PC-3 (cell line): ENCODE measurements at places on chromosomes 7 and 10. TPM values are rescaled to one million over a fixed set of nuclear protein-coding genes. Genes with fewer than 3 reads are reported as not detected.

STEAP1 gene
- total RNA-seq = 15.7 and 21.2 TPM in 2 replicates

ANKRD30A gene
- total RNA-seq = 0.12 and 0.15 TPM in 2 replicates

ITPRID1 gene
- not detected in 2 replicates for total RNA-seq

SLC39A12 gene
- not detected in 2 replicates for total RNA-seq

CRTAC1 gene
- total RNA-seq = not detected in 2 replicates

EFCAB10 gene
- total RNA-seq = 0.18 TPM in 1 of 2 replicates, not detected in the other

TMEM225B gene
- total RNA-seq = not detected in 2 replicates

NUTM2A gene
- 0.18 and 0.86 TPM in 2 replicates for total RNA-seq

ATOH7 gene
- 1.1 TPM in 1 of 2 replicates, not detected in the other for total RNA-seq

CBLL1 gene
- 10.6 and 10.7 TPM in 2 replicates for total RNA-seq

FGFBP3 gene
- 0.69 and 1.2 TPM in 2 replicates for total RNA-seq

VWDE gene
- total RNA-seq = 5.5 and 7.7 TPM in 2 replicates

NUDT5 gene
- total RNA-seq = 39.3 and 57.0 TPM in 2 replicates

FAM237B gene
- not detected in 2 replicates for total RNA-seq

GCK gene
- total RNA-seq = not detected in 2 replicates

IL15RA gene
- total RNA-seq = 4.4 and 5.9 TPM in 2 replicates

CYP2C19 gene
- not detected in 2 replicates for total RNA-seq

C10orf67 gene
- total RNA-seq = 0.15 and 0.29 TPM in 2 replicates

STOX1 gene
- 1.4 and 3.2 TPM in 2 replicates for total RNA-seq

NUTM2D gene
- total RNA-seq = 1.2 TPM in 1 of 2 replicates, not detected in the other

LLCFC1 gene
- not detected in 2 replicates for total RNA-seq

ASB13 gene
- 5.4 and 6.6 TPM in 2 replicates for total RNA-seq

ABCC2 gene
- total RNA-seq = 0.35 and 2.4 TPM in 2 replicates

HERPUD2 gene
- 11.5 and 11.7 TPM in 2 replicates for total RNA-seq

INTS15 gene
- 22.7 and 23.5 TPM in 2 replicates for total RNA-seq

VIPR2 gene
- not detected in 2 replicates for total RNA-seq

TRIM4 gene
- 11.1 and 13.9 TPM in 2 replicates for total RNA-seq

FZD1 gene
- total RNA-seq = 2.7 and 3.1 TPM in 2 replicates

VWC2 gene
- not detected in 2 replicates for total RNA-seq

MRLN gene
- total RNA-seq = not detected in 2 replicates

CYP2E1 gene
- 3.3 and 4.2 TPM in 2 replicates for total RNA-seq

ADCYAP1R1 gene
- not detected in 2 replicates for total RNA-seq

PPP1R3C gene
- total RNA-seq = 0.17 TPM in 1 of 2 replicates, not detected in the other

HPSE2 gene
- 0.15 TPM in 1 of 2 replicates, not detected in the other for total RNA-seq

ALKBH4 gene
- total RNA-seq = 21.3 and 31.0 TPM in 2 replicates

TEX36 gene
- total RNA-seq = not detected in 2 replicates

CTAGE6 gene
- not detected in 2 replicates for total RNA-seq

ENTPD1 gene
- total RNA-seq = not detected in 2 replicates

SP4 gene
- total RNA-seq = 2.5 and 3.1 TPM in 2 replicates

SLC18A2 gene
- not detected in 2 replicates for total RNA-seq

KIAA1217 gene
- 14.2 and 16.0 TPM in 2 replicates for total RNA-seq

TMEM236 gene
- total RNA-seq = 0.04 TPM in 1 of 2 replicates, not detected in the other

LRIT1 gene
- not detected in 2 replicates for total RNA-seq
